ENCODE measurements at places on chromosomes 2 and 18.

DNA sequence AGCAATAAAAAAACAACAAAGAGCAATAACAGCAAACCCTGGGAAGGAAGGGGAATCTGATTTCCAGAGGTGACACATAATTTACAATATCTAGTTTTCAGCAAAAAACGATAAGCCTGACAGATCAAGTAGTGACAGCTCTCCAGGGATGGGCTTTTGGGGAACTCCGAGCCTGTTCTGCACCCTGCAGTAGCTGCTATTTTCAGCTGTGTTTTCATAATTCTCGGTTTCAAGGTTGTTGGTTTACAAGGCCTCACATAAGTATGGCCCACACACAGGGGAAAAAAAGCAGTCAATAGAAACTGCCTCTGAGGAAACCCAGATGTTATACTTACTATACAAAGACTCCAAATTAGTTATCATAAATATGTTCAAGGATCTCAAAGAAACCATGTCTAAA lies 67.7 kb upstream of the CTLA4 start:
- no peak for DNase-seq

- no peak for DNase-seq
Measured at GRCh38 chr2:39849982-39850526, 71.0 kb upstream of the THUMPD2 start.

DNA sequence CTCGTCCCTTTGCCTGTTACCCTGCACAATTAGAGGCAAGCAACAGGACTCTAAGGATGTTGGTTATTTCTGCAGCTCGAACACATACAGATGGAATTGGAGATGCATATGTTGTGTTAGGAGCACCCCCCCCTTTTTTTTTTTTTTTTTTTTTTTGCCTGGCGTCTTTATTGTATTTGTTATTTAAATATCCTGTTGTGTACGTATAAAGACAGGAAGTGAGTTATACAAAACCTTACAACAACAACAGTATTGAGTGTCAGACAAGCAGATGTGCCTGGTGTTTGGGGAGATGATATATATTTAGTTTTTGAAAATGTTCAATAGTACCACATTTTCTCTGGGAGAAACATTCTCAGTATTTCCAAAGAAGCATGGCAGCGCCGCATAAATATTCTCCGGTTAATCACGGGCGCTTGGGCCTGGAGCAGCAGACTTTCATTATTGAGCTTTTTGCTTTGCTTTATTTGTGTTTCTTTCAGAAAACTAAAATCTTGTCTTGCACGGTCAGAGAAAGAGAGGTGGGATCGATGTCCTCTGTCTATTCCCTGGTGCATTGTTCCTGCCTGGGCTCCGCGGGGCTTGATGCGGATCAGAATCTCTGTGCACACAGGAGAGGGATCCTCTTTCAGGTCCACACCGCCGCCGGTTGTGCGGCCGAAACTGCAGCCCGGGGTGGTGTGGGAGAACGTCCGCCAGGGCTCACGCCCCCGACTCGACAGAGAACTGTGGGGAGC lies 23.2 kb upstream of the ZNF516 start:
- peak; percentile 75 for DNase-seq

- no peak for DNase-seq
Measured at GRCh38 chr18:25915907-25916306, 174.5 kb downstream of the SS18 start.

- no peak for DNase-seq
Measured at GRCh38 chr2:84647267-84647666, 131.0 kb downstream of the DNAH6 start.

- DNase-seq = no peak
Measured at GRCh38 chr2:33577668-33578067, 21.4 kb downstream of the FAM98A start.
